CD4-positive, alpha-beta memory T cell (primary cell): ENCODE measurements at places on chromosomes 3 and 15. TPM values are rescaled to one million over a fixed set of nuclear protein-coding genes. Genes with fewer than 3 reads are reported as not detected.

Gene CAPN3
- 20.1 TPM for total RNA-seq

Gene THRB
- not detected for total RNA-seq

Gene CCDC14
- 46.0 TPM for total RNA-seq

Gene C3orf18
- total RNA-seq = 14.3 TPM

Gene GOLGA6L26
- not detected for total RNA-seq

Gene CFAP161
- not detected for total RNA-seq

Gene SCN11A
- total RNA-seq = 0.15 TPM

Gene BCL6
- 31.4 TPM for total RNA-seq

Gene ATRIP
- total RNA-seq = 15.2 TPM

Gene ZPLD1
- total RNA-seq = not detected

Gene MYLK
- total RNA-seq = not detected

Gene CAMP
- total RNA-seq = not detected

Gene ROPN1
- total RNA-seq = not detected

Gene MESP1
- 0.79 TPM for total RNA-seq

Gene U2SURP
- total RNA-seq = 137 TPM

Gene ZCWPW2
- 1.5 TPM for total RNA-seq

Gene SLITRK3
- total RNA-seq = not detected

Gene SLC2A2
- total RNA-seq = not detected

Gene PPM1L
- 6.5 TPM for total RNA-seq

Gene POMGNT2
- 5.4 TPM for total RNA-seq

Gene STXBP5L
- not detected for total RNA-seq

Gene ABHD17C
- total RNA-seq = 3.8 TPM

Gene ARPP21
- not detected for total RNA-seq

Gene ACKR2
- 0.28 TPM for total RNA-seq

Gene LYZL4
- total RNA-seq = not detected

Gene CCR1
- total RNA-seq = 2.0 TPM

Gene DBR1
- total RNA-seq = 34.2 TPM

Gene SMCO1
- not detected for total RNA-seq

Gene PCSK6
- 0.41 TPM for total RNA-seq

Gene CSTA
- 0.61 TPM for total RNA-seq

Gene AHSG
- not detected for total RNA-seq

Gene RPUSD3
- 63.3 TPM for total RNA-seq

Gene PAQR5
- total RNA-seq = not detected

Gene ZIC1
- total RNA-seq = not detected

Gene DUOXA2
- not detected for total RNA-seq

Gene MITF
- total RNA-seq = 1.5 TPM

Gene ASB14
- not detected for total RNA-seq

Gene ATP13A3
- 62.7 TPM for total RNA-seq

Gene CFAP91
- total RNA-seq = 0.58 TPM

Gene PCCB
- total RNA-seq = 12.4 TPM

Gene ACOX2
- total RNA-seq = not detected

Gene ITIH3
- not detected for total RNA-seq

Gene THSD4
- not detected for total RNA-seq

Gene GRAMD1C
- 2.8 TPM for total RNA-seq

Gene LDHAL6B
- total RNA-seq = not detected

Gene PRTG
- not detected for total RNA-seq

Gene GOLGA8N
- total RNA-seq = 7.0 TPM

Gene CHRFAM7A
- total RNA-seq = 0.33 TPM

Gene GRK7
- 0.25 TPM for total RNA-seq
